ENCODE measurements at places on chromosomes 4 and X.
A peak's percentile ranks its signal among the peaks of the same experiment; 100 is the strongest.

DNA sequence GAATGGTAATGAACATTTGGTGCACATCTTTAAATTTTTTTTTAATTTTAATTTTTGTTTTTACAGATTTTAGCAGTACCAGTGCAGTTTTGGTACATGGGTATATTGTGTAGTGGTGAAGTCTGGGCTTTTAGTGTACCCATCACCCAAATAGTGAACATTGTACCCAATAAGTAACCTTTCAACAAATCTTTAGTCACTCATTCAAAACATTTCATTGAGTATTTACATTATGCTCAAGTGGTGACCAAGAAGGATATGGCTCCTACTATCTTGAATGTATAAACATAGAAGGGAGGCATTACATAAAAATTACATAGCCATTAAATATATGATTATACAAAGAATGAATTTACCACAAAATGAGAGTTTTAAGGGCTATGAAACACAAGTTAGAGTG, 223.3 kb downstream of the SPRY1 start:
- DNase-seq = no peak

GRCh38 chr4:56671860-56672259, 9.2 kb downstream of the HOPX start:
- DNase-seq = no peak

- no peak for DNase-seq
These were observed 45.0 kb downstream of the TET2 start for GRCh38 chr4:105191621-105192210.

- DNase-seq = no peak
These were observed 7.8 kb downstream of the TIGD2 start for GRCh38 chr4:89119166-89119565.

- no peak for DNase-seq
These were observed 33.7 kb downstream of the SRPX2 start for GRCh38 chrX:100677611-100678181.

- DNase-seq = no peak
These were observed 24.4 kb upstream of the DYNLT3 start for GRCh38 chrX:37871626-37872302.

DNA sequence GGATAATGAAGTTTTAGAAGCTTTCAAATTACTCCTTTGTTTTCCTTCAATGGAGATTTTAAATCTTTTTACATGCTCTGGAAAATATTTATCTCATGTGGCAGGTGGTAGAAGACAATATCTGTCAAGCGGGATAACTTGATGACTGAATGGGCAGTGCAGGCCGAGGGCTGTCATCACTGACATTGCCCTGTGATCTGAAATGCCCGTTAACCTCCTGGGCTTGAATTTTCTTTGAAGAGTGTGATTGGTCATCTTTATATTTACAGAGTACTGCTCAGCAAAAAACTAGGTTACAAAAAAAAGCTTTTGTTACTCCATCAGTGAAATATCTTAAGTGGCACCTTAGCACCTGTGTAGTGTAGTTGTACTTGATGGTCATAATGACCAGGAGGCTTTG, 147.5 kb downstream of the GATB start:
- no peak for DNase-seq

- DNase-seq = no peak
These were observed 34.7 kb upstream of the CYP2U1 start for GRCh38 chr4:107896646-107897045.

GRCh38 chr4:128658214-128658631, 151.3 kb upstream of the JADE1 start:
- no peak for DNase-seq

DNA sequence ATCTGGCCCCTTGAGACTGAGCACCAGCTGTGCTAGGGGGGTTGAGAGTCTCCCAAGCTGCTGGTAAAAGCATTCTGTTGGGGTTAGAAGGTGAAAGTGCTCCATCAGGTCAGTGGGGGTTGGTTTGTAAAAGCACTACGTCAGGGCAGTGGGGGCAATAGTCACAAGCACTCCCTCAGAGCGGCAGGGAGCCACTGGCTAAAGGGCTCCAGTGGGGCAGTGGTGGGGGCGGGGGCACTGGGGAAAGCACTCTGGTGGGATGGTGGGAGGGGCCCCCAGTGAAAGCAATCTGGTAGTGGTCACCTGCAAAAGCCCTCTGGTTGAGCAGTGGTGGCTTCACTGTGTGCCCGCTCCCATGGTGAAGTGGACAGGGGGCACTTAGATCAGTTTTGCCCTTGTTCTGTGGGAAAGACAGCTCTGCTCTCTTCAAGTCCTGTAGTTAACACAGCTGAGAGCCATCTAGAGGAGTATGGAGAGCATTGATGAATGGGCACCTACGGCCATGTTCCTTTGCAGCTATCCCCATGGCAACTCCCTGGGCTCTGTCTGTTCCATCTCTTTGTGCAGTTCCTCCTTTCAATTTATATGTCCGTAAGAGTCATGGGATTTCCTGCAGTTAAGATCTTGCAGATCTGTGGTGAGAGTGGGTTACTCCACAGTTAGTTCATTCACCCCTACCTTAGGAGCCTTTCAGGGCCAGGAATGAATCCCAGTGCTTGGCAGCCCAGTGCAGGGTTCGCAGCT, 106.4 kb downstream of the SH3BGRL start:
- no peak for DNase-seq

DNA sequence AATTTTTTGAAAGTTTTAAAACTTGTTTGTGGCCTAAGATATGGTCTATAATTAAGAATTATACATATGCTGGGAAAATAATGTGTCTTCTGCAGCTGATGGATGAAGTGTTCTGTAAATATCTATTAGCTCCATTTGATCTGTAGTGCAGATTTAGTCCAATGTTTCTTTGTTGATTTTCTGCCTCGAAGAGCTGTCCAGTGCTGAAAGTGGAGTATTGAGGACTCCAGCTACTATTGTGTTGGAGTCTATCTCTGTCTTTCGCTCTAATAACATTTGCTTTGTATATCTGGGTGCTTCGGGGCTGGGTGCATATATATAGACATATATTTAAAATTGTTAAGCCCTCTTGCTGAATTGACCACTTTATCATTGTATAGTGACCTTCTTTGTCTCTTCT, 2127.3 kb downstream of the PCDH7 start:
- no peak for DNase-seq

- no peak for DNase-seq
These were observed 24.5 kb downstream of the ZNF41 start for GRCh38 chrX:47458528-47458927.

- DNase-seq = no peak
These were observed 10.5 kb downstream of the ARL13A start for GRCh38 chrX:100979881-100980607.

- no peak for DNase-seq
These were observed 29.9 kb downstream of the SOWAHB start for GRCh38 chr4:76867880-76868655.

DNA sequence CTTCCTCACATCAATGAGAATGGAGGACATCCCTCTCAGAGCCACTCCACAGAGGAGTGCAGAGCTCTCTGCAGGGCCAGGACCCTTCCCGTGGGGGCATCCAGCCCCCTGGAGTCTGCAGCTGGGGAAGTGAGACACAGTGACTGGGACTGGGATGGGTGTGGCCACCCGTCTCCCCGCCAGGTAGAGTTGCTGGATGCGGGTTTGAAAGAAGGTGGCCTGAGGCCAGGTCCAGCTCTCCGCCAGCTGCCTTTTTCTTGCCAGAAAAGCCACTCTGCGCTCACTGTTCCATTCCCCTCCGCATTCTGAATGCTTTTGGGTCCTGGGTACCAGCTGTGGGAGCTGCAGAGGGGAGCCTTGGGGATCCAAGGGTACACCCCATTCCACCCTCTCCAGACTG, 82.6 kb downstream of the ABLIM2 start:
- DNase-seq = peak; percentile 34

GRCh38 chrX:48747415-48748016, 14.0 kb upstream of the GLOD5 start:
- no peak for DNase-seq

- no peak for DNase-seq
These were observed 8.9 kb upstream of the GSX2 start for GRCh38 chr4:54090804-54091623.

- peak; percentile 88 for DNase-seq
These were observed at the start of gene FAM13A for GRCh38 chr4:89056953-89057398. Gene FAM13A (minus strand): TSS chr4:89057185. CDS start chr4:89056964, 221 bp downstream.

GRCh38 chr4:39712819-39713607, 15.1 kb downstream of the UBE2K start:
- DNase-seq = no peak

DNA sequence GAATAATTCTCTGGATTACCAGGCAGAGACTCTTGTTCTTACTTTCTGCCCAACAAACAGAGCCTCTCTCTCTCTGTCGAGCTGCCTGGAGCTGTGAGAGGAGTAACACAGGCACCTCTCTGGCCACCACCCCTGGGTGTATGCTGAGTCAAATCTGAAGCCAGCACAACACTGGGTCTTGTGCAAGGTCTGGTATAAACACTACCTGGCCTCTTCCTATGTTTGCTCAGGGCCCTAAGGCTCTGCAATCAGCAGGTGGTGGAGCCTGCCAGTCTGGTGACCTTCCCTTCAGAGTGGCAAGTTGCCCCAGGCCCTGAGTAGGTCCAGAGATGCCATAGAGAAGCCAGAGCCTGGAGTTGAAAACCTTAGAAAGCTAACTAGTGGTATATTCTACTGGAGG, 139.9 kb downstream of the CPXCR1 start:
- no peak for DNase-seq

DNA sequence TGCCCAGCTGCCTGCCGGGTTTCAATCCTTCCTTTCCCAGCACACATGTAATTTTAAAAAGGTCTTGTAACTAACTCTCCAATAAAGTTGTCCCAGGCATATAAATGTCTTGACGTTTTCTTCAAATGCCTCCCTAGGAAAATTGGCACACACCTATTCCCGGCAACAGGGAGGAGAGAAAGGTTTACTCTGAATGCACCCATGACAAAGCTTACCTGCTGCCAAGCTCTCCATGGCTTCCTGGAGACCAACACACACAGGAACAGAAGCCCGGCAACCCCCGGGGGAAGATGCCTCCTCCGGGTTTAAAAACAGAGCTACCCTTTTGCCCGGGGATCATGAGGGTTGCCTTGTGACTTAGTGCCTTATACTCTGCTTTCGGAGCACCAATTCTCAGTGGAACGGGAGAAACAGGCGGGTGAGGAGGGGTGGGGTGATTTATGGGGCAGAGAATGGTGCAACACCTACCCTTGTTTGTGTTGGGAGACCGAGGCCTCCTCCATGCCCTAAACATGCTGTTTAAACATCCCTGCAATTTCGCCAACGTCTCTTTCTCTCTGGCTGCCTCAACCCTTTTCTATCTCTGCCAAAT, 4.8 kb upstream of the GYG2 start:
- no peak for DNase-seq

GRCh38 chrX:104712515-104712914, 146.5 kb downstream of the IL1RAPL2 start:
- no peak for DNase-seq

- no peak for DNase-seq
These were observed 159.2 kb downstream of the TECRL start for GRCh38 chr4:64250061-64250460.

DNA sequence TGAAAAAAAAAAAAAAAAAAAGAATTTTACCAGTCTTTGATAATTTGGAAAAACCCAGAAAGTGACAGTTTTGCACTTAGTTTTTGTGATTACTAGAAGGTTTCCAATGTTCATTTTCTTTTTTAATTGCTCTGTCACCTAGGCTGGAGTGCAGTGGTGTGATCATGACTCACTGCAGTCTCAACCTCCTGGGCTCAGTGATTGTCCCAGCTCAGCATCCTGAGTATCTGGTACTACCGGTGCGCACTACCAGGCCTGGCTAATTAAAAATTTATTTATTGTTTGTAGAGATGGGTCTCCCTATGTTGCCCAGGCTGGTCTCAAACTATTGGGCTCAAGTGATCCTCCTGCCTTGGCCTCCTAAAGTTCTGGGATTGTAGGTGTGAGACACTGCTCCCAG, 3.3 kb downstream of the NUDT9 start:
- no peak for DNase-seq

- no peak for DNase-seq
These were observed at the start of gene RENBP for GRCh38 chrX:153944140-153944799. Gene RENBP (minus strand): TSS chrX:153944643. CDS start chrX:153944610, 33 bp downstream.

- DNase-seq = no peak
These were observed 110.6 kb downstream of the AGTR2 start for GRCh38 chrX:116281106-116281505.

- no peak for DNase-seq
These were observed 547.0 kb downstream of the ARAP2 start for GRCh38 chr4:35697210-35697736.

- no peak for DNase-seq
These were observed 135.4 kb downstream of the GC start for GRCh38 chr4:71648448-71648847.

DNA sequence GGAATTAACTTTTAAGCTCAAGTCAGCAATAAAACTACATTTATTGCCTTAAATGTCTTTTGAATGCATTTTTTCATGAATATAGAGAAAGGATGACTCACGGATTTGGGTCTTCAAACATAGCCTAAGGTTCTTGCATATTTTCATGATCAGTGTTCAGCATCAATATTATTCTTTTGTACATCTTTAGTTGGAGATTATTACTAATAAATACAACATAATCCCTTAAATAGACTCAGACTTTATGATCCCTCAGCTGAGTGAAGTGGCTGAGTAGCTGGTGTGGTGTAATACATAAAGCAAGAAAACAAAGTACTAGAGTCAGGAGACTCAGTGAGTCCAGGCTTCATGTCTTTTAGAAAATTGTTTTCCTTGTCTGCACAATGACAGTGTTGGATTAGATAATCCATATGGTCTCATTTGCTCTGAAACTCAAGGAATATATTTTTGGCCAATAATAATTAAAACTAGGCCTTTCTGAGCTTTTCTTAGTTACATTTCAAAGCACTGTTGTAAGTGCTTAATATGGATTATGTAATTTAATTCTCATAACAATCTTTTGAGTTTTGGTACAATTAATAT, 78.3 kb upstream of the UNC5C start:
- no peak for DNase-seq

- no peak for DNase-seq
These were observed 28.7 kb upstream of the MAP3K15 start for GRCh38 chrX:19543951-19544381.

DNA sequence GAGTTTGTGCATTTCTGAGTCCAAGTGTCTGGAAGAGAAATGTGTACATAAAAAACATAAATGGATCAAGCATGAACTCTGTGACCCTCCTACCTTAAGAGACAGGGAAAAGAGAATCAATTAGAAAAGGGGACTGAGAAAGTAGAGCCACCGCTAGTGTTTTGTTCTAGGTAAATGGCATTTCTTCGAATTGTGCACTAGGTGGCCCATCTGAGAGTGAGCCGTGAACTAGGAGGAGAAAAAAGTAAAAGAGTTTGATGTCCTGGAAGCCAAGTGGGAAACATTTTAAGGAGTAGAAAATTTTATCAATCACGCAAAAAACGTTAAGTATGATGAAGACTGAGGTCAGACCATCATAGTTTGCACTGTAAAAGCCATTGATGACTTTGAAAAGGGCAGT, 55.1 kb downstream of the NAF1 start:
- no peak for DNase-seq

GRCh38 chr4:174244441-174244840, 39.0 kb downstream of the FBXO8 start:
- DNase-seq = no peak

DNA sequence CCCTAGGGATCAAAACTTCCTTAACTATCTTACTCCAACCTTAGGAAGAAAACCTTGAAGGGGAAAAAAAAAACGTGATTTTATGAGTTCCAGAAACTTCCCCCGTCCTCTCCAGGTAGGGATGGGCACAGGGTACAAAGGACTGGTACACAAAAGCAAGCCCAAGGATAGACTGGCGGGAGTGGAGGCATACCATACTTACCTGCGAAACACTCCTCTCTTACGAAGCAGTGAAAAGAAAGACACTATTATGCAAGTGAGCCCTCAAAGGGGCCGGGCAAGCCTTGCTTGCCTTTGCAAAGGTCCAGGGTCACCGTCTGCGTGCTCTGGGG, 651 bp downstream of the TSPAN6 start:
- no peak for DNase-seq

- DNase-seq = no peak
These were observed 32.0 kb upstream of the TBC1D1 start for GRCh38 chr4:37858872-37859271.

All from right forelimb (tissue), 1 donor.